ENCODE measurements at places on chromosomes 2 and 18.

DNA sequence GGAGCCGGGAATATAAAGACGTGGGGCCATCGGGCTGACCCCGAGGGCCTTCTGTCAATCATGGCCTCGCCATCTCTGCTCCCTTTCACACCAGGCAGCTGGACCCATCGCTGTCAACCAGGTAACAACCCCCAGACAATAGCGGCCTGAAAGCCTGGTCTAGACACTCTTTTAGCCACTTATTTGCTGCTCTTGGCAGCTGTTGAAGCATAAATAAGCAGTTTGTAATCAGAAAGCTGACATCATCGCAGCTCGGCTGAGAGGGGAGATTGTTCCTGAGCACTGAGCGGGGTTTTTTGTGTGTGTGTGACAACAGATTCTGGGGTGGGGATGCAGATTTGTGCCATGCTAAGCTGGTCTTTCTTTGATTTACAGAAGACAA lies 423.6 kb upstream of the POU3F3 start:
- DNase-seq: no peak

GRCh38 chr18:79379251-79379905 lies 16.4 kb upstream of the NFATC1 start:
- DNase-seq: no peak

GRCh38 chr2:12672711-12673315 lies 43.9 kb upstream of the TRIB2 start:
- DNase-seq: no peak

DNA sequence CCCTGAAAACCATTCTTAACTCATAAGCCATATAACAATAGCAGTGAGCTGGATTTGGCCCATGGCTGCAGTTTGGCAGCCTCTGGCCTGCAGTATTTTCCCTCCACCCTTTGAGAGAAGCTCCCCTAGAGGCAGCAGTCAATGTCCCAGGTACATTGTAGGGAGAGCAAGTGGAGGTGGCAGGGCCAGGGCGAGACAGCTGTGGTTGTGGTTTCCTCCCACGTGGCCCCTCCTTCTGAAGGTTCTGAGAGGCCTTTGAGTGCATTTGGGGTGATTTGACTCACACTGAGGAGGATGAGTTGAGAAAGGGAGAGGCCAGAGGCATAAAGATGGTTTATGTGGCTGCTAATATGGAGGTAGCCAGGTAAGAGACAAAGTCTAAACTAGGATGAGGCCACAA lies 45.5 kb upstream of the LDAH start:
- no peak for DNase-seq

DNA sequence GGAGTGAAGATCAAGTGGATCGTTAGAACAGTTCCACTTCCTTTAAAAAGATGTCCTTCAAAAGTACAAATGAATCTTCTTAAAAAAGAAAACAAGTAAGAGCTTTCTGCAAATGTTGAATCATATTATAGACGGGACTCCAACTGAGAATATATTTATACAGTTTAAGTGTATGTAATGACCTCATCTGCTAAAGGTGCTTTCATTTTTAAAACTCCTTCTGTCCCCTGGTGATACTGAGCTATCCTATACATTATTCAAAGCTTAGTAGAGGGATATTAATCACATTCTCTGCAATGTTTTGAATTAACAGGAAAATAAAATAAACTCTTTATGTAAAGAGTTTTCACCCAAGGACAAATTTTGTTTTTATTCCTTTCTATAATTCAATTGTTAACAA lies 420.7 kb upstream of the SLC8A1 start:
- DNase-seq: no peak

- no peak for DNase-seq
These were observed 85.5 kb downstream of the EPC2 start for GRCh38 chr2:148730085-148730484.

DNA sequence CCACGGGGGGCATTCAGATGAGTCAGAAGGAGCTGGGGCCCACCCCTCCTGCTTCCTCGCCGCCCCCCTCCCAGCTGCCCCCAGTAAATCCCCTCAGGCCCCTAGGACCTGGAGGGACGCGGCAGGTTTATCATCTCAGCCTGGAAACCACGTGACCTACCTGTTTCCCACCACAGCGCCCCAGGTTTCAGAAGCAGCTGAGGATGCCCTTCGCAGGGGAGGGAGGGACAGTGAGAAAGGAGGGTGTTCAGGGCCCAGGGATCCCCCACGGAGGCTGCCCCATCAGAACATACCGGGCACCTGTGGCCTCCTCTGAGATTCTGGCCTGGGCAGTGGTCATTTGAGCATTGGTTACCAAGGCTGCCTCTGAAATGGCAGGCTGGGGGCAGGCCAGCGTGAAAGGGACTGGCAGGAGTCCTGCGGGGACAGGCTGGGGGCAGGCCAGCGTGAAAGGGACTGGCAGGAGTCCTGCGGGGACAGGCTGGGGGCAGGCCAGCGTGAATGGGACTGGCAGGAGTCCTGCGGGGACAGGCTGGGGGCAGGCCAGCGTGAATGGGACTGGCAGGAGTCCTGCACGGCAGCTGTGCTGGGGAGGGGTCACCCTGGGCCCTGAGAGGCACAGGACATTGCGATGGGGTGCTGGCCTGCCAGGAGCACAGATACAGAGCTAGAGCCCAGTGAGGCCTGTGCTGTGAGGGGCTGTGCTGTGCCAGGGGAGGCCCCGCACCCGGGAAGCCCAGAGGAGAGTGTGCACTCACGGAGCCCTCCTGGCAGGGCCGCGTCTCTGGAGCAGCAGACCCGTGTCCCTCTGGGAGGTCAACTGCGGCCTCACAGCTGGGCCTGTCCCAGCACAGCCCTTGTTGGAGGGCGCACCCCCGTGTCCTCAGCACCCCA lies 1.6 kb downstream of the NEU4 start:
- DNase-seq: no peak

- no peak for DNase-seq
These were observed 70.7 kb downstream of the HDAC4 start for GRCh38 chr2:239329972-239330572.

DNA sequence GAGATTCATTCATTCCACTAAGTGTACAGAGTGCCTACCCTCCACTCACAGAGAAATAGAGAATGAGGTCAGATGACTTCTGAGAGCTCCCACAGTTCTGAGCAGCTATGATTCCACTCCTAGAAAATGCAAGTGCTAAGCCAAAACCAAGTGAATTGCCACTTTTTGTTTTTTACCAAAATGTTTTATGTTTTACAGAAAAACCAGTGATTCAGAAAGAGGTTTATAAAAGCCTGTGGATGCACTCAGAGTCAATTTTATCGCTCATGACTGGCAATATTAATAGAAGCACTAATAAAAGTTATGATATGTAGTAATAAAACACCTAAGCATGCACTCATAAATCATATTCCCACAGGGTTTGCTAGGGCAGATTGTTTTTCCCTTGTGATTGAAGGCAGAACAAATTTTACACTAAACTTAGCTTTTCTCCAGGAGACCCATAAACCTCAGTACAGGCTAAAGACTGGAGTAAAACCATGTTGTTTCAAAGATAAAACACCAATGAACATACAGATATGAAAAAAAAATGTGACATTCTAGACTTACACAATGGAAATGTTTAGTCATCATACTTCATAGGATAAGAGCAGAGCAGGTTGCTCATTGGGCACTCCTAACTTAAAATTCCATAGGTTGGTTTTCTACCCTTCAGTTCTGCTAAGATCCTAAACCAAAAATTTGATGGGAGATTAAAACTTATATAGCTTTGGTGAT lies 67.5 kb downstream of the PDK1 start:
- no peak for DNase-seq

GRCh38 chr2:211390536-211391188 lies 834.3 kb downstream of the CPS1 start:
- DNase-seq: no peak

DNA sequence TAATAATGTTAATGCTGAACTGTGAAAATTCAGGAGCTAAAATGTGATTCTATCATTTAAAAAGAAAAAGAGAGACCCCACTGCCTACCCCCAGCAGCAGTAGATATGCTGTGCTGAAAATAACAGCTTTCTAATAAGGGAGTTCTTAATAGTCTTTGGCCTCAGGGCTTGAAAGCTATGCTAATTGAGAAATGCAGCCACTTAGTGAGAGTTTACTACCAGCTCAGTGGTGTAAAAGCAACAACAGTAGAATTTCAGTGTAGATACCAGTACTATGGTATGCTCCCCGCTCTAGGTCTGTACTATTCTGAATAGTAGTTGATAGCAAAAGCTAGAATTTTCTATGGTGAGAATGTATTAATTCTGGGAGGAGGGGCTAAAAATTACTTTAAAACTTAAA lies 303.1 kb upstream of the VWC2L start:
- DNase-seq: no peak

DNA sequence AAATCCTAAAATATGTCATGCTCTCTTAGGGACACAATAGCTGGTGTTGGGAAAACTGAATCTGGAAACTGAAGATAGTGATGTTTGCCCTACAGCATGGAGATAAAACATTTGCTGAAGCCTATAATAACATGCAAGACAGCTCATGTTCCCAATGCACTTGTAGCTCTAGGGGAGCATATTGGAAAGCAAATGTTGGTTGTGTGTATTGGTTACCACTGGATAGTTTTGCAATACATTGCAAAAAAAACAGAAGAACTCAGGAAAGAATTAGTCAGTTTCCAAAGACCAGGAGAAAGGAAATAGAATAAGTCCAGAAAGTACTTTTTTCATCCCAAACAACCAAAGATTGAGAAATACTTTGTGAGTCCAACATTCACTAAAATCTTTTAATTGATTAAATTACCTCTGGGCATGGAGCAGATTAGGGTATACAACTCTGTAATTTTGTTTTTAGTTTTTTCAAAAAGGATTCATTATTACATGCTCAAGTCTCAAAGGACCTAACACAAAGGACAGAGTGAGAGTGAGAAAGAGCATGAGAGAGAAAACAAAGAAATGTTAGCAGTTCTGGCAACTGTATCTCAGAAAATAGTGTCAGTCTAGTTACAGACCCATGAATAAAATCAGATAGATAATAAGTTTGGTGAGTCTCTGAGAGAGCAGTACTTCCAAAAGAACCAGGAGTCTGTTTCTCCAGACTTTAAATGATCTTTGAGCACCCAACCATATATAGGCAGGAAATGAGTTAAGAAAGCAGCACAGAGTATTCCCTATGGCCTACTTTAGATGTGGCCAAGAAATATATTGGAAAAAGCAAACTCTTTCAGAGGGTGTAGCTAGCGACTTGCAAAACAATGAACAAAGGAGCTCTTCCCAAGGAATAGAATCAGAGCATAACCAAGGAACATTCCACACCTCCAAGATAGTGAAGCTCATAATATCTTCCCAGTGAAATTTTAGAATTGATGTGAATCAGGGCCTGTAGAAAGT lies 36.6 kb upstream of the COL3A1 start:
- DNase-seq: peak; percentile 93

- DNase-seq: no peak
These were observed 194.5 kb upstream of the SIX3 start for GRCh38 chr2:44746856-44747615.

DNA sequence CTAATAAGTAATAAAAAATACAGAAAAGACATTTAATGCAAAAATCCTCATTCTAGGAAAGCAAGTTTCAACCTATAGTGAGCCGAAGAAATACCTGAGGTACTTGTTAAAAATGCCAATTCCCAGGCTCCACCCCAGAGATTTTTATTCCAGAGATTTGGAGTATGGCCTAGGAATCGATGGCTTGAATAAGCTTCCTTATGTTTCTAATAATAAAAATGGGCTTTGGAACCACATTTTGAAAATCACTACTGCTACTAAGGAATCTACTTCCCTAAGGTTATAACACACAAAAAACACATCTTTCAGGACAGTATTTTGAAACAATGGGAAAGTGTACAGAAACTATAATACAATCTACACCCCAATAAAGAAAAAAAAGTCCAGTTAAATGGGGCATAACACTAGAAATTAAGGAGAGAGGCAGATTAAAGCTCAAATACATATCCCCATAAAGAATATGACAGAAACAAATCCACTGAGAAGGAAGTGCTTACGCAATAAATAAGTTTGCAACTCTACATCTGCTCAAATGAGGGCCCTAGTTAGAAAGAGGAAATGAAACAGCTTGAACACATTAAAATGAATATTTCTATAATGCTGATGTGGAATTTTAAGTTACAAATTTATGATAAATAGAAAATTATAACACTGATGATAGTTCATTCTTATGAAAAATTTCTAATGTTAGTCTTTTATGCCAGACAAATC lies 103.7 kb downstream of the EPB41L3 start:
- DNase-seq: no peak

DNA sequence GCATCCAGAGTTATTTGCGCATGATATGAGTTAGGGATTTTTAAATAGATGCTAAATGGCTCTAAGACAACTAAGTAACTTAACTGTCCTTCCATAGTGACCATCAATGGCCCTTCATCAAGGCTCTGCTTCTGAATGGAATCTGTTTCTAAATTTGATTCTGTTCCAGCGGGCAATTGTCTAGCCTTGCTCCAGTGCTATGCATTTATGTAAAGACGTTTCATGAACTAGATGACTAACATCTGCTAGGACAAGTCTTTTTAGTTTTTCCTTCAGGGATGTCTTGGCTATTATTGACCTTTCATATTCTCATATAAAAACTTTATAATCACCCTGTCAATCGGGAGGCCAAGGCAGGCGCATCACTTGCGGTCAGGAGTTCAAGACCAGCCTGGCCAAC lies 9.8 kb downstream of the ASTL start:
- no peak for DNase-seq

- no peak for DNase-seq
These were observed 210.7 kb downstream of the KLHL29 start for GRCh38 chr2:23595601-23596251.

GRCh38 chr2:201880579-201880978 lies 74.2 kb downstream of the CDK15 start:
- no peak for DNase-seq

DNA sequence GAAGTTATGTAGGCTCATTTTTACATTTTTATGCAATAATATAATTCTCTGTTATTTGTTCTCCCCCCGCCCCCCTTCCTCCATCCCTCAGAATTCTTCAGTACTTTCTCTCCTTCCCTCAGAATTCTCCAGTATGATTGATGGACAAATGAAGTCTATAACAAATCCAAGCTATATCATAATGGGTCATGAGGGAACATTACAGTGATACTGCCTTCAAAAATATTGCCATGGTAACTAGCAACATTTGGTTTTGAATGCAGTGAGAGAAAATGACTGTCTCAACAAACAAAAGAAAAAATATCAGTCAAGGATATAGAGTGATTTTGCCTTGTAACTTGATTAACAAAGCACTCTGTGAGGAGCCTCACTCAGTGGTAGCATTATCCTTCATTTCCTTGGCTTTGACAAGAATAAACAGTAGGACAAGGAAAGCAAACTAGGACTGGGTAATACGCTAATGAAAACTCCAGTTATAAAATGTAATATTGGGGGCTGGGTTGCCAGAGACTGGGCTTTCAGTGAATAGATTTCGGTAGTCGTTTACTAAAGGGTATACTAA lies 392.9 kb upstream of the CRIM1 start:
- no peak for DNase-seq
